ENCODE measurements at places on chromosomes 7 and 10. TPM values are rescaled to one million over a fixed set of nuclear protein-coding genes. Genes with fewer than 3 reads are reported as not detected.

Gene HTR5A
- not detected for total RNA-seq

Gene AKR1C2
- total RNA-seq: 1.2 TPM

Gene ADAM12
- 360 TPM for total RNA-seq

Gene ZNF92
- 8.9 TPM for total RNA-seq

Gene CH25H
- total RNA-seq: not detected

Gene STEAP2
- 9.2 TPM for total RNA-seq
